ENCODE measurements at places on chromosomes 16 and 17. TPM values are rescaled to one million over a fixed set of nuclear protein-coding genes. Genes with fewer than 3 reads are reported as not detected.

DNA sequence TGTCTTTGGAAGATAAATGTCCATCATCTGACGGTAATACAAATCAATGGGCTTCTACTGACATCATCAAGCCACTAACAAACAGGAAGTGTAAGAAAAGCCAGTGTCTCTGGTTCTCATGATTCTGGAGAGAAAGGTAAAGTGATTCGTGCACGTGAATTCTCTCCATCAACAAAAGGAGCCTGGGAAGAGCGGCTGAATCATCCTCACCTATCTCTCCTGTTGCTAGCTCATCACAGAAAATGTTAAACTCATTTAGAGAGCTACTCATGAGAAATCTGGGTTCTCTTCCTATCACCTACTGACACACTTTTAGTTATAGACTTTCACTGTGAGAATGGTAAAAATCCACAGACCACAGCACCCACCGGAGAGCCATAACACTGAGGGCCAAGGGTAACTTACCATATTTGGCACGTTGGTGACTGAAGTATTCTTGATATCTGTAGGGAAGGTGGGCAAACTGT is 70.3 kb downstream of the CREBBP start:
- DNase-seq = no peak

GRCh38 chr16:89052191-89052889 is 41.3 kb upstream of the ACSF3 start:
- no peak for DNase-seq

The TNFSF12 gene
- 21.7 TPM for polyA plus RNA-seq

The GAST gene
- not detected for polyA plus RNA-seq

GRCh38 chr16:57945740-57946138 is 25.2 kb downstream of the CNGB1 start:
- no peak for DNase-seq

The OXLD1 gene
- 28.2 TPM for polyA plus RNA-seq

DNA sequence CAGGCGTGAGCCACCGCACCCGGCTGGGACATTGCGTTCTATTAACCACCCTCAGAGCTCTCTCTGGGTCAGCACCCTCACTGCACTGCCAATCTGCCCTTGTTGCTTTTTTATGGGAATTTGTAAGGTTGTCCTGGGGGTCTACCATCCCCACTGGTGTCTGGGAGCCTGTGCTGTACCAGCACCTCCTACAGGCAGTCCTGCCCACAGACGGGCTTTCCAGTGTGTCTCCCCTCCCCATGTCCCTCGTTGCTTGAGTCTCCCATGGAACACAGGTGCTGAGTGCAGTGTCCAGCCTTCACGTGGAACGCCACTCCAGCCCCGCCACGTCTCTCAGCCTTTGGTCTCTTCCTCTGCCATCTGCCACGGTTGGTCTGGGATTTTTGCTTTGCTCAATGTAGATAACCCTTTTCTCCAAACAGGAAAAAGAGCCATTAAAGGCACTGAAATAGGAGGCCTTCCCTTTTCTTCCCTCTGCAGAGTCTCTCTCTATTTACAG is 68.0 kb upstream of the CBX4 start:
- DNase-seq = no peak

The HOXB8 gene
- polyA plus RNA-seq = 60.8 TPM

The NPIPA7 gene
- 11.2 TPM for polyA plus RNA-seq

The TPPP3 gene
- 60.0 TPM for polyA plus RNA-seq

GRCh38 chr17:5888811-5889210 is 181.4 kb upstream of the WSCD1 start:
- DNase-seq = no peak

The KRT12 gene
- not detected for polyA plus RNA-seq

The MRPL45 gene
- 57.6 TPM for polyA plus RNA-seq

DNA sequence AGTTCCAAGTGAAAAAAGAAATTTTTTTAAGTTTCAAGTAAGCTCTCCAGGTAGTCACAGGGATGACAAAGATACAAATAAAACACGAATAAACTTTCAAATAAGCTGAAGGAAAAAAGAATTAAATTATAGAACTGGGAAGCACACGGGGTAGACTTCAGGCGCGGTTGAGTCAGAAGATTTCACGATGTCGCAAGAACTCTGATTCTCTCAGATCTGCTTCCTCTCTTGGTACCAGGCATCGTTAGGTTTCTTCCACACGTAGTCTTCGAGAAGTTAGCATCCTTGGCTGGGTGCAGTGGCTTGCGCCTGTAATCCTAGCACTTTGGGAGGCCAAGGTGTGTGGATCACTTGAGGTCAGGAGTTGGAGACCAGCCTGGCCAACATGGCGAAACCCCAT is 784.1 kb upstream of the RBFOX1 start:
- DNase-seq = no peak

DNA sequence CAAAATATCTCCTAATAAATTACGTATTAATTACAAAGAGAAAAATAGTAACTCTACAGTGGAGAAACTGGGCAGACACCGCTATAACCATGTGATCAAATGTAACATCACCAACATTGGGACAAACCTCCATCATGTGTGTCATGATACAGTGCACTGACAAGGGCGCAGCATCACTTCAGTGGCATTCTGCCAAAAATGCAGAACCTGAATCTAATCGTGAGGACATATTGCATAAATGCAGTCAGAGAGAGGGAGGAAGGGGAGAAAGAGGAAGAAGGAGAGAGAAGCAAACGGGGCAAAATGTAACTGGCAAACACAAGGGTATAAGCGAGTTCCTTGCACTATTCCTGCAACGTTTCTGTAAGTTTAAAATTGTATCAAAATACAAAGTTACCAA is 74.2 kb upstream of the MARCHF10 start:
- DNase-seq = no peak

GRCh38 chr16:711548-712320 is 3.2 kb upstream of the METRN start:
- DNase-seq = no peak

Measured in left renal cortex interstitium (tissue), 4 donors.